ENCODE measurements at places on chromosomes 12 and 14.

DNA sequence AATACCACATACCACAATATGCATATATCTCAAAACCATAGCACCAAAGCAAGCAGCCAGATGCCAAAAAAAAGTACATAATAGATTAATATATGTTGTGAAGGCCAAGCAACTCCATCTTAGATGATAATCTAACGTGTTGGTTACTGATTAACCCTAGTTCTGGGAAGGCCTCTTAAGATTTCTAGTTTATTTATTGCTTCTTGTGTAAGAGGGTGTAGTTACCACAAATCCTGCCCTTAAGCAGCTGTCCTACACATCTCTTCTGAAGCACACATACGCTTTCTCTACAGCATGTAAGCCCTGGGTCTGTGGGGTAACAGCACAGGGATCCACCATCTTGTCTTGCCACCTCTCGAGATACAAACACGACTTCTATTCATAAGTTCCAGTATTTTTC, 236.8 kb upstream of the AVPR1A start:
- no peak for DNase-seq

DNA sequence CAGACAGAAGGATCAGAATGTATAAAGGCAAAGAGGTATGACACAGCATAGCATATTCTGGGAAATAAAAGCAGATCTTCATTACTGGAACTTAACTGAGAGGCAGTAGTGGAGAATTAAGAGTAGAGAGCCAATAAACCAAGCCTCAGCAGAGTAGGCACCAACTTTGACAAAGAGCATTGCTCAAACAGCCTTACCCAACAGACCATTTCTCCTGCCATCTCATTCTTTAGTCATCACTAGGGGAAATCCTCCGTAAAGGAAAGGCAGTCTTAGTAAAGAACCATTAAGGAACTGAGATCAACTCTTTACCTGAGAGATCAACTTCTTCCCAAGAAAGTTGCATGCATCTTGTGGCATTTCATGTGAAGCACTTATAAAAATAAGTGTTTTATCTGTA, 36.6 kb downstream of the SENP1 start:
- DNase-seq = no peak

GRCh38 chr12:48773686-48774085, 15.2 kb downstream of the ADCY6 start:
- no peak for DNase-seq

DNA sequence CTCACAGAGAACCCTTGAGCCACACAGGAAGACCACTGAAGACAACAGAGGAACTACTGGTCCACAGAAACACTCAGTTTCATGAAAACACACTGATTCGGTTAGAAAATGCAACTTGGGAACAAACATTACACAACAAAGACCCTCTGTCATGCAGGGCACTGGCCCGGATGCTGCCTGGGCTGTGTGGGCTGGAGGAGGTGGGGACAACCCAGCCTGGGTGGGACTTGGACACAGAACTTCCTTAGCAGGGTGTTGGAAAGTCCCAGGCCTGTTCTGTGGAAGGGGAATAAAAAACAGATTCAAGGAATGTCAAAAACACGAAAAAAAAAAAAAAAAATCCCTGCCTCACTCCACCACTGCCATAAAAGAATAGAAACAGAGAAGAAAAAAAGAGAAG, 181.0 kb downstream of the MON2 start:
- DNase-seq = no peak

GRCh38 chr12:26271889-26272492, 76.6 kb downstream of the SSPN start:
- DNase-seq = peak; percentile 93

DNA sequence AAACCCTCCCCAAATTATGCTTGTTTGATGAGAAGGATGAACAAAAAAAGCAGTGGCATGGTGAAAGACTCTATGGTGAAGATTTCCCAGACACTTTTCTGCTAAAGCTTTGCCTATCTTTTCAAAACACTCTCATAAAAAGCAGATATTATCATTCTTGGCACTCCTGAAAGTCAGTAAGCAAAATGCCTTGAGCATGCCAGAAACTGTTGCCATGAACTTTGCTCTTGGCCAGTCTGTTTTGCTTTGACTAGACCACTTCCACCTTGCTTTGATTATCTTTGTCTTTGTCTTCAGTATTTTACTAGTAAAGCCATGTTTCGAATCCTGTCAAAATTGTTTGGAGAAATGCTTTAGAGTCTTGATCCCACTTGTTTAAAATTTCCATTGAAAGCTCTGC, 110.4 kb downstream of the CNTN1 start:
- DNase-seq = no peak

- DNase-seq = no peak
Observed at GRCh38 chr12:50106907-50107306, 3.1 kb downstream of the GPD1 start.

DNA sequence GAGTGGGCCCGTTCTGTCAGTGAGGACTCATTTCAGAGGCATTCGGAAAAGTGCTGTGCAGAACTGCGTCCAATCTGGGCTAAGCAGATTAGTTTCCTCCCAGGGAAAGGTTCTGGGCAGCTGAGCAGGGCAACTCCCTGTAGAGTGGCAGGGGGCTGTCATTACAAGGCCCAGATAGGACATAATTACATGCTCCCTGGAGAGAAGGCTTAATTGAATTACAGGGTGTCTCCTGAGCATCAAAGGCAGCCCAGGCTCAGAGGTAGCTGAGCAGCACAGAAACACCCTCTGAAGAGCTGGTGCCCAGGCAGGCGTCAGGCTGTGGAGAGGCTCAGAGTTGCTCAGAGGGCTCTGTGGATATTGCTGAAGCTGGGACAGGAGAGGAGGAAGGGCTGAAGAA, 36.0 kb downstream of the SLC8A3 start:
- DNase-seq = no peak

DNA sequence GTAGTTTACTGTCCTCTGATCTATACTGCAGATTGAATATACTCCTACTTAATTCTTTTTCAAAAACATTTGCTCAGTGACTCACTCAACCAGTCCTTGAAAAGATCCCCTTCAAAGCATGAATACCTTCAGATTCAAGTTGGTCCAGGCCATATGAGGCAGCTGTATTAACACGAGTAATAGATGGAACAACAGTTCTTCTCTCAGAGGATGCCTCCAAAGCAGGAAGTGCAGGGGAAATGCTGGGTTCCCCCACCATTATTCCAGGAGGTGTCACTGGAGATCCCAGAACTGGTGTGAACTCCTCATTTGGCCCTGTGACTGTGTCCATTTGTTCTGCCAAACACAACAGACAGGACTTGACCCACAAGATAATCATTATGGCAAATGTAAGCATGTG, 20.6 kb downstream of the ARMH4 start:
- DNase-seq = peak; percentile 53

DNA sequence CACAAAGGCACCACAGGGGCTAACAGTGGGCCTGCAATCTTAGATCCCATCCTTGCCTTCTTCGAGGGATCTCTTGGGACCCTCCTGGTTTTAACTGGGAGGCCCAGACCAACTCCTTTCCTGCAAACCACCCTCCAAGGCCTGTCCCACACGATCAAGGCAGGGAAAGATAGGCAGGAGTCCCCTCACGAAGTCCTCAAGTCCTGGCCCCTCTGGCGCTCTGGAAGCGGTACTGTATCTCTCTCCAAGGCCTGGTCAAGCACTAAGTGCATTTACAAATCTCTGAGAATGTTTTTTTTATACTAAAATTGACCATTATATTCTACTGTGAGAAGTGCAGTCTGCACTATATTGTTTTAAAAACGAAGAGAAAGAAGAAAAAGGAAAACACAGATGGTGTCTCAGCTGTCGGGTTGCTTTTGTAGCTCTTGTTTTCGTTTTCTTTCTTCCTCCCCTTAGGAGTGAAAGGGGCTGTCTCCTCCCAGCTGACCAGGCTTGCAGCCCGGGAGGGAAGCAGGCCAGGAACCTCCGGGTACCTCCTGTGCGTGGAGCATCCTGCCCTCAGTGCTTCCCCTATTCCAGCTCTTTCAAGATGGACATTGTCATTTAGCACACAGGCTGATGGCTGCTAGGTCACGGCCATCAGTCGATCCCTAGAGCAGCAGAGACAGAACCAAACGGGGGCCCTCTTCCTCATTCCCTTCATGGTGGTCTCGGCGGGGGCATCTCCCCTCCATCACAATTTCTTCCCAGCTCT, 56.7 kb downstream of the FAM222A start:
- DNase-seq = no peak

- DNase-seq = no peak
Observed at GRCh38 chr14:65750906-65751305, 338.4 kb downstream of the FUT8 start.

GRCh38 chr12:107990325-107990724, 138.8 kb upstream of the WSCD2 start:
- DNase-seq = no peak

DNA sequence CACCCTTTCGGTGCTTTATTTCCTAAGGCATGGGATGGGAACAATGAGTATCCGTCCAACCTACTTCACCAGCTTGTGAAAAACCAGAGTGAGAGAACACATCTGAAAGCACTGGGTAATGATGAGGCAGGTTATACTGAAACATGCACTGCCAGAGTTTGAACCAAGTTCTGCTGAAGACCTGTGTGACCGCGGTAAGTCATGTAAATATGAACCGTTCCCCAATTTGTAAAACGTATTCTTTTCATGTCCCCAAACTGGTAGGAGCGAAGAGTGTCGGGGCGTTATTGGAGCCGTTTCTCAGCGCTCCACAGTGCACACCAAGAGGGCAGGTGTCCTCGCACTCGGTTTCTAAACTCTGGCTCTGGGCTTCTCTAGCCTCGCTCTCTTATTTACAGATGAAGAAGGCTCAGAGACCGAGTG, 788 bp upstream of the NGDN start:
- DNase-seq = no peak

- no peak for DNase-seq
Observed at GRCh38 chr12:52097045-52097666, 17.7 kb downstream of the SMIM41 start.

GRCh38 chr14:79369359-79370332, 841.7 kb downstream of the DIO2 start:
- DNase-seq = peak; percentile 96

DNA sequence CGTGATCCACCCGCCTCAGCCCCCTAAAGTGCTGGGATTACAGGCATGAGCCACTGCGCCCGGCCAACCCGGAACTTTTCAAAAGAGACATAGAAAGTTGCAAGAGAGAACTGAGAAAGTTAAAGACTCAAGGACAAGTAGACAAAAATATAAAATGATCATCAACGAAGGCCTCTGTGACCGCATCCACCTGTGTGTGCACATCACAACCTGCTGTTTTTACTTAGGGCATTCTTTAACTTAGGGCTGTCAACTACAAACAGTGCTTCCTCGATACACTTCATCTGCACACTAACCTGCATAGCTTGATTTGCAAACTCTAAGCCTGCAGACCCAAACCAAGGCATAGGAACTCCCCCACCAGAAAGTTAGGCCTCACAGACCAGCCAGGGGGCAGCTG, 14.8 kb downstream of the P2RX2 start:
- DNase-seq = no peak

DNA sequence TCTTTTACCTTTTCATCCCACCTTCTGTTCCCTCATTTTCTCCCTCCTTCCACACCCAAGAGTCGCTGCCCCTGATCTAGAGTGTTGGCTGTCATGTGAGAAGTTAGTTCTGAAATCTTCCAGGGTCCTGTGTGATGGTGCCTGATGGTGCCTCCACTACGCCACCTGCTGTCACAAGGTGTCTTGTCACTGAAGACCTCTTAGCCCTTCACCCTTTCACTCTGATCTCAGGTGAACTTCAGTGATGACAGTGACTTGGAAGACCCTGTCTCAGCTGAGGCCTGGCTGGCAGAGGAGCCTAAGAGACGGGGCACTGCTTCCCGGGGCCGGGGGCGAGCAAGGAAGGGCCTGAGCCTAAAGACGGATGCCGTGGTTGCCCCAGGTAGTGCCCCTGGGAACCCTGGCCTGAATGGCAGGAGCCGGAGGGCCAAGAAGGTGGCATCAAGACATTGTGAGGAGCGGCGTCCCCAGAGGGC, 7.6 kb upstream of the PFDN5 start:
- peak; percentile 49 for DNase-seq

GRCh38 chr14:25431211-25432076, 381.5 kb upstream of the STXBP6 start:
- no peak for DNase-seq

- peak; percentile 66 for DNase-seq
Observed at GRCh38 chr14:67263499-67264149, 22.4 kb downstream of the PALS1 start.

DNA sequence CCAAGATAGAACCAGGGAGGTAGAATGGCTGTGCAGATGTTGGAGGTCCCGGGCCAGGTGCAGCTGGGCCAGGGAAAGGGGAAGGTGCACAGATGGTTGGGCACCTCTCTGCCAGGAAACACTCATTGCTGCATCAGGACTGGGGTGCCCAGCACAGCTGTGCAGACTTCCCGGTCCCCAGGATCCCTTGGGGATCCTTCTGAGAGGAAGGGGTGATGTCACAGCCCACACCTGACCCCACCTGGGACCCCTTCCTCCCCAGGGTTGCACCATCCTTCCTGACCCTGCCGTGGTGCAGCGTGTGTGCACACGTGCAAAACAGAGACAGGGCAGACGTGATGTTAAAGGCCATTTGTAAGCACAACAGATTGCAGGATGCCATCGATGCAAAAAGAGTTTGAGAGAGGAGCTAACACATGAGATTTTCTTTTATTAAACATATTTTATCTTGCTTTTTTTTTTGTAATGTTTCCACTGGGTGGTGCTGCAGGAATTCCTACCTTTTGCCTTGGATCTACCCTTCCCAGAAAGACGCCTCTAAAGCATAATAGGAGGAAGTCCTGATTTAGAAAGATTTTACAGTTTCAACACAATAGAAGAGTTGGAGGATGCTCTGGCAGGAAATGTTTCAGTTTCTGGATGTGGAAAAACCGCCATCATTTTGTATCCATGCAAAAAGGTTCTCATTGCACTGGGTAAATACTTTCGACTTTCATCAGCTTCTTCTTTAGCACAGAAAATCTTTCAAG, 14.8 kb downstream of the ELK3 start:
- no peak for DNase-seq

- no peak for DNase-seq
Observed at GRCh38 chr14:61668282-61668681, 27.0 kb upstream of the HIF1A start.

DNA sequence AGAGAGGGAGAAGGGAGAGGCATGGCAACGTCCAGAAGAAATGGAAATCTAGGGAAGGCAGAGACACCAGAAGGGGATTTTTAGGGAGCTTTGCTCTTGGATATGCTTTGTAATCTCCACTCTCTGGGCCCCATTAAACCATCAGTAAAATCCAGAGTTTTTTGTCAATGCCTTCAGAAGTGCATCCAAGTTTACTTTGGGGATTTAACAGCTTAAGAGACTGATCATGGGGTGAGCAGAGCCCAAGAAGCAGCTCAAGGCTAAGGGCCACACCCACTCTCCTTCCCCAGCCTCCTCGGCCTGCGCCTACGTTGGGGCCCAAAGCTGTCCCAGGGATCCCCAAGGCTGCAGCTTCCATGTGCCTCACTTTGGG, 37.4 kb upstream of the WSCD2 start:
- no peak for DNase-seq

GRCh38 chr14:70981000-70981952, 74.0 kb downstream of the PCNX1 start:
- DNase-seq = no peak
